ENCODE measurements at places on chromosomes 4 and X.

DNA sequence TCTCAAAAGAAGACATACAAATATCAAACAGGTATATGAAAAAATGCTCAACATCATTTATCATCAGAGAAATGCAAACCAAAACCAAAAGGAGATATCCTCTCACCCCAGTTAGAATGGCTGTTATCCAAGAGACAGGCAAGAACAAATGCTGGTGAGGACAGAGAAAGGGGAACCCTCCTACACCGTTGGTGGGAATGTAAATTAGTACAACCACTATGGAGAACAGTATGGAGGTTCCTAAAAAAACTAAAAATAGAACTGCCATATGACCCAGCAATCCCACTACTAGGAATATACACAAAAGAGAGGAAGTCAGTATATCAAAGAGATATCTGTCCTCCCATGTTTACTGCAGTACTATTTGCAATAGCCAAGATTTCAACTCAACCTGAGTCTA is 83.5 kb downstream of the CDS1 start:
- no peak for DNase-seq

DNA sequence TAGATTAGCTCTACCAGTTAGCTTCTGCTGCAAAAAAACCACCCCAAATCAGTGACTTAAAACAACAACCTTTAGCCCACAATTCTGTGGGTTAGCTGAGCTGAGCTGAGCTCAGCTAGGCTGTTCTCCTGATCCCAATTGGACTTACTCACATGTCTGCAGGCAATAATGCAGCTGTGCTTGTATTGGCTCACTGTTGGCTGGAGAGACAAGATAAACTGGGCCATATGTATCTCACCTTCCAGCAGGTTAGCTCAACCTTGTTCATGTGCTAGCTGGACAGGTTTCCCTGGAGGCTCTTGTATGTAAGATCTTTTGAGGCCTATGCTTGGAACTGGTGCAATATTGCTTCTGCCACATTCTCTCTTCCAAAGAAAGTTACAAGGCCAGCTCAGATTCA is 261.5 kb upstream of the ADGRL3 start:
- DNase-seq, result no peak

DNA sequence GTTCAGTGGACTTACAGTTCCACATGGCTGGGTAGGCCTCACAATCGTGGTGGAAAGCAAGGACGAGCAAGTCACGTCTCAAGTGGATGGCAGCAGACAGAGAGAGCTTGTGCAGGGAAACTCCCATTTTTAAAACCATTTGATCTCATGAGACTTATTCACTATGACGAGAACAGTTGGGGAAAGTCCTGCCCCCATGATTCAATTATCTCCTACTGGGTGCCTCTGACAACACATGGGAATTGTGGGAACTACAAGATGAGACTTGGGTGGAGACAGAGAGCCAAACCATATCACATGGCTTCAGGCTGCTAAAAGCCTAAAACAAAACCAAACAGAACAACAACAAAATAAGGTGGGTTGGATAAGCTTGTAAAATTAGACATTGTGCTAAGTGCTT is 194.4 kb upstream of the CPEB2 start:
- DNase-seq, result no peak

- no peak for DNase-seq
Measured at GRCh38 chr4:112075906-112076305, 69.3 kb upstream of the FAM241A start.

Measured in activated B cell treated with CpG ODN at 0.5 μM for 24 hours (primary cell).